ENCODE measurements at places on chromosomes 13 and 19.
A peak's percentile ranks its signal among the peaks of the same experiment; 100 is the strongest.

GRCh38 chr19:17385878-17386611, 8.0 kb downstream of the CCDC194 start:
- peak; percentile 59 for ATAC-seq

DNA sequence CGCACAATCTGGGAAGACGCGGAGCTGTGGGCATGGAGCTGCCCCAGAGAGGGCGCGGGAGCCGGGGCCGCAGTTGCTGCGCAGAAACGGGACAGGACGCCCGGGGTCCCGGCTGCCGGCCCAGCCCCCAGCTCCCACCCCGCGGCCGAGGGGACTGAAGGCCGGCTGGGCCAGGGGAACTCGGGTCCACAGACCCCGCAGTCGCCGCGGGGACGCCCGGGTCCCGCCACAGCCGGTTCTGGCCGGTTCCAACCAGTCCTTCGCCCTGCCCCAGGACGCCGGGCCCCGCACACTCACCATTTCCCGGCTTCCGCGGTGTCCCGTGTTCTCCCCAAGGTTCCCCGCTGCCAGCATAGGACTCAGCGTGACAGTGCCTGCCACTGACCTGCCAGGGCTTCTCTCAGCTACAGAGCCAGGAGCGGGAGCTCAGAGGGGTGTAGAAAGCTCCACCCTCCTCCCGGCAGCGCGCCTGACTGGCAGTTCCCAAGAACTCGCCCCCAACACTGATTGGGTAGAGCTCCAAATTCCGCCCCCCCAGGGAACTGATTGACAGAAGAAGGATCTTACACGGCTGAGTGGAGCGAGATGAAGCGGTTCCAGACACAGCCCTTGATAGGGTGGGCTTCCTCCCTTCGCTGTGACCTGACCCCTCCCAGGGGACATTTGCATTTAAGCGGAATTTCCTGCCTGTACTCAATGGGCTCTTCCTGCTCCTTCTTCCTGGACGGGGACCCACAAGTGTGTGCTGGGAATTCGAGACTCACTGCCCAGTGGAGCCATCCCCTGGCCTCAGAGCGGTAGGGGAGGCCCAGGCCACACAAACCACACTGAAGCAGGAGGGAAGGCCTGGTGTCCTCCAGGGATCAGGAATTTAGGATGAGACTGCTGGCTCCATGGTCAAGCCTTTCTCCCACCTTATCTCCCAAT, at the start of gene ZNF442:
Gene ZNF442 (minus strand): TSS at position 448 of the 927 bp plus-strand sequence. CDS start 2,052 bp downstream, outside the sequence.
- ATAC-seq = peak; percentile 99

GRCh38 chr13:97028441-97029299, 34.4 kb upstream of the OXGR1 start:
- ATAC-seq = no peak

GRCh38 chr19:55400281-55401087, 7.1 kb downstream of the UBE2S start:
- ATAC-seq = peak; percentile 90

- ATAC-seq = no peak
Measured at GRCh38 chr13:99347911-99348451, 40.8 kb upstream of the GPR183 start.

DNA sequence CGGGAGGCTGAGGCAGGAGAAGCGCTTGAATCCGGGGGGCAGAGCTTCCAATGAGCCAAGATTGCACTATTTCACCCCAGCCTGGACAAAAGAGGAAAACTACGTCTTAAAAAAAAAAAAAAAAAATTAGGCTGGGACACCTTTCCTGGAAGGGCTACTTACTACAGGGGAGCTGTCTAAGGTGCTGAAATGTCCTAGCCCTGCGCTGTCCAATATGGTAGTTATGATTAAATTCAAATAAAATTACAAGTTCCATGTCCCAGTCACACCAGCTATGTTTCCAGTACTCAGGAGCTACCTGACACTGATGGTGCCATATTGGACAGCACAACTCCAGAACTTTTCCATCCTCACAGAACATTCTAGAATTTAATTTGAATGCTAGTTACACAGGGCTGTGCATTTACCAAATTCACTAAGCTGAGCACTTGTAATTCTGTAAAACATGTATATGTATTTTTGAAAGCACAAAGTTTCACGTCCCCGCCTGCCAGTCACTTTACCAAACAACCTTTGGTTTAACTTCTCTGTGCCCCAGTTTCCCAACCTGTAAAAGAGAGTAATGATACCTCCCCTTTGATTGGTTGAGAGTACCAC, 9.2 kb upstream of the ZSCAN22 start:
- no peak for ATAC-seq

- ATAC-seq = no peak
Measured at GRCh38 chr13:37385956-37386670, 212.5 kb downstream of the POSTN start.

DNA sequence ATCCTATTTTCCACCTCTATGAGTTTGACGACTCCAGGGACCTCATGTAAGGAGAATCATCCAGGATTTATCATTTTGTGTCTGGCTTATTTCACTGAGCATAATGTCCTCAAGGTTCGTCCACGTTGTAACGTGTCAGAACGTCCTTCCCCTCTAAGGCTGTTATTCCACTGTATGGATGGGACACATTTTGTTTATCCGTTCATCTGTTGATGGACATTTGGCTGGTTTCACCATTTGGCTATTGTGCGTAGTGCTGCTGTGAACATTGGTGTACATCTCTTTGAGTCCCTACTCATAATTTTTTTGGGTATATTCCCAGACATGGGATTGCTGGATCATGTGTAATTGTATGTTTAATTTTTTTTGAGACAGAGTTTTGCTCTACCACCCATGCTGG, 21.5 kb downstream of the CRTC1 start:
- no peak for ATAC-seq

- ATAC-seq = peak; percentile 17
Measured at GRCh38 chr13:32530841-32531253, 7.7 kb downstream of the N4BP2L2 start.

Data from esophagus mucosa (tissue), 1 donor.